Liver (tissue), 10 donors: ENCODE measurements at places on chromosomes 11 and 22.
A peak's percentile ranks its signal among the peaks of the same experiment; 100 is the strongest.

- peaks cover 20% of the 10 kb centered on the region for H3K4me1 ChIP-seq
- no peaks in the 10 kb centered on the region for H3K27me3 ChIP-seq
- H3K36me3 ChIP-seq = no peaks in the 10 kb centered on the region
- H3K4me3 ChIP-seq = no peak overlapping the region
- DNase-seq = no peak
- H3K27ac ChIP-seq = no peak overlapping the region
Measured at GRCh38 chr11:69893631-69894030, 74.4 kb upstream of the FGF3 start.

- H3K36me3 ChIP-seq = no peaks in the 10 kb centered on the region
- peak; percentile 60 for DNase-seq
- H3K4me3 ChIP-seq = peak overlapping the region; percentile 29
- H3K4me1 ChIP-seq = peaks cover 39% of the 10 kb centered on the region
- H3K27ac ChIP-seq = peak overlapping the region; percentile 100
Measured at GRCh38 chr11:65417702-65418430, 4.7 kb upstream of the NEAT1 start.

DNA sequence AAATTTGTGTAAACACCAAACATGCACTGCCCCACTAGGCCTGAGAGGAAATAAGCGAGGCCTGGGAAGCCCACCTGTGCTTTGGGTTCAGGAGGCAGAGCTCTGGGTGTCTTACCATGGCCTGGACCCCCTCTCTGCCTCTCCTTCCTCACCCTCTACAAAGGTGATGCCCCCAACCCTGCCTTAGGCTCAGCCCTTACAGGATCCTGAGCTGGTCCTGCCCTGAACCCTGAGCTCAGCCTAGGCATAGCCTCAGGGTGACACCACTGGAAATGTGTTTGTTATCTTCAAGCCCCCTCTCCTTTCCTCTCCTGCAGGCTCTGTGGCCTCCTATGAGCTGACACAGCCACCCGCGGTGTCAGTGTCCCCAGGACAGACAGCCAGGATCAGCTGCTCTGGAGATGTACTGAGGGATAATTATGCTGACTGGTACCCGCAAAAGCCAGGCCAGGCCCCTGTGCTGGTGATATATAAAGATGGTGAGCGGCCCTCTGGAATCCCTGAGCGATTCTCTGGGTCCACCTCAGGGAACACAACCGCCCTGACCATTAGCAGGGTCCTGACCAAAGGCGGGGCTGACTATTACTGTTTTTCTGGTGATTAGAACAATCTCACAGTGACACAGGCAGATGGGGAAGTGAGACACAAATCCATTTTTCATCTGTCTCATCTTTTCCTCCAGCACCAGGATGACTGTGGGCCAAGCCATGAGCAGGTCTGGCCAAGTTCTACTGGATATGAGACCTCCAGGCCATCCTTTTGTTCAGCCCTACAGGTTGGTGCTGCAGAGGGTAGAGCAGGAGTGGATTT is 117.8 kb downstream of the GGTLC2 start:
- H3K27ac ChIP-seq = no peak overlapping the region
- H3K4me1 ChIP-seq = no peaks in the 10 kb centered on the region
- no peak overlapping the region for H3K4me3 ChIP-seq

- H3K36me3 ChIP-seq = no peaks in the 10 kb centered on the region
- peaks cover 2% of the 10 kb centered on the region for H3K27me3 ChIP-seq
- no peak overlapping the region for H3K4me3 ChIP-seq
- no peaks in the 10 kb centered on the region for H3K4me1 ChIP-seq
- H3K27ac ChIP-seq = no peak overlapping the region
- DNase-seq = no peak
Measured at GRCh38 chr22:45064313-45065278, 54.8 kb upstream of the PHF21B start.

GRCh38 chr22:22683668-22684361 is 39.4 kb downstream of the GGTLC2 start:
- no peaks in the 10 kb centered on the region for H3K36me3 ChIP-seq
- DNase-seq = no peak
- H3K27me3 ChIP-seq = no peaks in the 10 kb centered on the region
- H3K4me1 ChIP-seq = peaks cover 16% of the 10 kb centered on the region
- peak overlapping the region; percentile 76 for H3K27ac ChIP-seq
- no peak overlapping the region for H3K4me3 ChIP-seq

- H3K27me3 ChIP-seq = no peaks in the 10 kb centered on the region
- H3K4me1 ChIP-seq = no peaks in the 10 kb centered on the region
- DNase-seq = no peak
- no peaks in the 10 kb centered on the region for H3K36me3 ChIP-seq
- no peak overlapping the region for H3K27ac ChIP-seq
Measured at GRCh38 chr11:11281626-11282025, 71.4 kb downstream of the CSNK2A3 start.
